ENCODE measurements at places on chromosomes 12 and 14. TPM values are rescaled to one million over a fixed set of nuclear protein-coding genes. Genes with fewer than 3 reads are reported as not detected.

Gene AQP2
- not detected for total RNA-seq

Gene ATP2A2
- 86.9 TPM for total RNA-seq

Gene MYO1A
- not detected for total RNA-seq

Gene IL26
- total RNA-seq, result not detected

Gene INSM2
- total RNA-seq, result not detected

Gene RFX4
- not detected for total RNA-seq

Gene NUP37
- total RNA-seq, result 96.3 TPM

Gene HOXC12
- total RNA-seq, result not detected

Gene TPH2
- total RNA-seq, result not detected

Gene GUCY2C
- total RNA-seq, result not detected

Gene CEP170B
- 9.1 TPM for total RNA-seq

Gene TROAP
- total RNA-seq, result 31.3 TPM

Gene ZDHHC22
- 0.02 TPM for total RNA-seq

Gene ATL1
- 0.32 TPM for total RNA-seq

Gene IFNG
- not detected for total RNA-seq

Gene SERPINA5
- 0.05 TPM for total RNA-seq

Gene TAS2R13
- not detected for total RNA-seq

Gene MANSC4
- total RNA-seq, result not detected

Gene POTEG
- not detected for total RNA-seq

Gene PPP1R13B
- 1.6 TPM for total RNA-seq

Gene ISCA2
- 29.8 TPM for total RNA-seq

Gene TAS2R19
- total RNA-seq, result not detected

Gene LRIG3
- 25.9 TPM for total RNA-seq

Gene DPY19L2
- total RNA-seq, result 3.7 TPM

Gene RDH12
- total RNA-seq, result 0.20 TPM

Gene C12orf56
- total RNA-seq, result not detected

Gene TAS2R31
- total RNA-seq, result 0.27 TPM

Gene TGFB3
- total RNA-seq, result 2.4 TPM

Gene AMDHD1
- 1.5 TPM for total RNA-seq

Gene ENDOU
- total RNA-seq, result not detected

Gene BDKRB1
- total RNA-seq, result 1.7 TPM

Gene CNTN1
- total RNA-seq, result 4.9 TPM

Gene OR9K2
- not detected for total RNA-seq

Gene LHX5
- total RNA-seq, result 0.02 TPM

Gene C12orf42
- not detected for total RNA-seq

Gene HECTD4
- total RNA-seq, result 3.5 TPM

Gene ZNF384
- 25.0 TPM for total RNA-seq

Gene SPTB
- 0.86 TPM for total RNA-seq

Gene IL31
- total RNA-seq, result not detected

Gene TSPAN19
- total RNA-seq, result not detected

Gene OS9
- total RNA-seq, result 647 TPM

Gene P2RX2
- total RNA-seq, result not detected

Gene ESYT1
- total RNA-seq, result 86.5 TPM

Gene KLHDC2
- 40.8 TPM for total RNA-seq

Gene LRRIQ1
- total RNA-seq, result not detected

Gene FAM186B
- not detected for total RNA-seq

Gene CMAS
- 42.5 TPM for total RNA-seq

Gene SYNE3
- total RNA-seq, result 2.8 TPM

Gene CCDC196
- total RNA-seq, result not detected

Gene DNAI7
- 0.59 TPM for total RNA-seq

Gene SRRM4
- total RNA-seq, result not detected

Gene ADCY4
- total RNA-seq, result not detected

Gene PLD4
- not detected for total RNA-seq
